ENCODE measurements at places on chromosomes 3 and 15. TPM values are rescaled to one million over a fixed set of nuclear protein-coding genes. Genes with fewer than 3 reads are reported as not detected.

DNA sequence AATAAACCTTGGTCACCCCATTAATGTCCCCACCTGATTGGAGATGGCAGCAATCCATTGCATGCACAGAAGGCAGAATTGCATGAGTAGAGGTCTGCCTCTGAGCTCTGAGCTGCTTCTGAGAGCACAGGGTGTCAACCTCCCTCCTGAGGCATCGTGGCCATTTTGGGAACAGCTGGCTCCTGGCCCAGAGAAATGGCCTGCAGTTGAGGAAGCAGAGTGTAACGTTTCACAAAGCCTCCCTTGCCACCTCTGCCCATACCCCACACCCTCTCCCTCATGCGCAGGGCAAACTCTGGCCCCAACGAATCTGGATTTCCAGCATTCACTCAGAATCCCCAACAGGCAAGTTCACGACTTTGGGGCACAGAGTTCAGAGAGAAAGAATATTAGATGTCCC, 198.9 kb downstream of the ADAMTS9 start:
- DNase-seq, result no peak

The CPEB1 gene
- total RNA-seq, result 15.8 TPM

GRCh38 chr15:56343879-56344278, 21.3 kb upstream of the TEX9 start:
- no peak for DNase-seq

DNA sequence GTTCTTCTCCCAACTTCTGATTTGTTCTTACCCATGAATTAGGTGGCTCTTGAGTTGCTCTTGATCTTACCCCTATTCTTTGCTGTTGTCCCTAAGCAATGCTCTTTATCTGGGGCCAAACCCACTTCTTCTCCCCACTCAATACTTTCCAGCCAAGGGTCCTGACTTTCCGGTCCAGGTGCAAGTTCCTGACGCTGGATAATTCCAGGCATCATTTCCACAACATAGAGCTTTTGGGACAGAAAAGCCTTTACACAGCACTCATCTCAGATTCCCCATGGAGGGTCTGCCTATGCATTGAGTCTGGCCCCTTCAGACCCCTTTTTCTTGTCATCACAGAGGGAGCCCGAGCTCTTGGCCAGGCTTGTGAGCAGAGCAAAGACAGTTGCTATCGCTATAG, 85.4 kb upstream of the BOC start:
- no peak for DNase-seq

The A4GNT gene
- total RNA-seq, result not detected

The ZBED2 gene
- 7.1 TPM for total RNA-seq

Data from Caki2 (cell line).